ENCODE measurements at places on chromosomes 12 and 14.

DNA sequence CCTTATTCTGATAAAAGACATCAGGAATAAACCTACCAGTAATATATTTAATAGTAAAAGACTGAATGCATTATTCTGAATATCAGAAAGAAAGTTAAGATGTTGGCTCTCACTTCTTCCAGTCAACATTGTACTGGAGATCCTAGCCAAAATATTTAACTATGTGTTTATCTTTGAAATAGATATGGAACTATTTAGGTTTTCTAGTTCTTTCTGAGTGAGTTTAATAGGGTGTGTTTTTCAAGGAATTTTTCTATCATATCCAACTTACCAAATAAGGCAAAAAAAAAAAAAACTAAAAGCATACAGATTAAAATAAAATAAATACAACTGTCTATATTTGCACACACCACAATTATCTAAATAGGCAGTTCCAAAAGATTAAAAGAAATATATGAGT lies 478.9 kb upstream of the LMO3 start:
- DNase-seq, result no peak

GRCh38 chr14:95547626-95548327 lies 12.9 kb downstream of the GLRX5 start:
- no peak for DNase-seq

DNA sequence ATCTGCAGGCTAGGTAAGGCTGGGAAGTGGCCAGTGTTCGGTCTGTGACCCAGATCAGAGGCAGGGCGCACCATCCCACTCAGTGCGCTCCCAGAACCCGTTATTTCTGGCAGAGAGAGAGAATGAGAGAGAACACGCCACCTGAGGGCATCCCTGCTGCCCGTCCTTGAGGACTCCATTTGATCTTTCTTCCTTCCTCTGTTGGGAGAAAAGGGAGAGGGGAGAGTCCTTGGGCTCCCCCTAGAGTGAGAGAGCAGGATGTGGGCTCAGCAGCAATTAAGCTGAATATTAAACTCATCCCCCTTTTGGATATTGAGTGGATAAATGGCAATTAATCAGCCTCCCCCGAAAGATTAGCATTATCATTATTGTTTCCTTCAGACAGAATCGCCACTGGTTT lies 70.6 kb downstream of the IFT43 start:
- DNase-seq, result no peak

GRCh38 chr12:114408886-114409851 lies 3.2 kb upstream of the TBX5 start:
- DNase-seq, result no peak

- DNase-seq, result no peak
These were observed 1918.0 kb upstream of the FLRT2 start for GRCh38 chr14:83611906-83612390.

DNA sequence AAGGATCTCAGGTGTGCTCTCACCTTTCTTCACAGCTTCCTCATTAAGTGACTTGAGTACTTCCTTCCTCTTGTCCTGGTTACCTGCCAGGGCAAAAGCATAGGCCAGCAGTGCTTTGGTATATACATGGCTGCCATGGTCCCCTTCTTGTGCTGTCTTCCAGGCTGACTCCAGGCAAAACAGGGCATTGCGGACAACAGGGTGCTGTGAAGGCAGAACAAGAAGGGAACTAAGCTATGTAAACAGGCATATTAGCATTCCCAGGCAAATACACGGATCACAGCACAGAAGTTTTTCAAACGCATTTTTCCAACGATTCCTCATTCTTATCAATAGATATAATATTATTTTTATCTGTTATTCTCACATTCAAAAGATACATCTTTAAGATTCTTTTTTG lies 39.0 kb downstream of the A2M start:
- DNase-seq, result no peak

GRCh38 chr12:115294453-115295133 lies 610.6 kb upstream of the TBX3 start:
- DNase-seq, result no peak

GRCh38 chr12:8860165-8860961 lies 37.9 kb downstream of the A2ML1 start:
- DNase-seq, result no peak

GRCh38 chr14:64556526-64556925 lies 6.8 kb downstream of the PPP1R36 start:
- DNase-seq, result no peak

- no peak for DNase-seq
These were observed 1.5 kb upstream of the MLF2 start for GRCh38 chr12:6754411-6754810.

GRCh38 chr12:87198181-87198580 lies 831.0 kb downstream of the C12orf50 start:
- no peak for DNase-seq

Data from pancreas (tissue), 10 donors.